ENCODE measurements at places on chromosomes 12 and 14.

DNA sequence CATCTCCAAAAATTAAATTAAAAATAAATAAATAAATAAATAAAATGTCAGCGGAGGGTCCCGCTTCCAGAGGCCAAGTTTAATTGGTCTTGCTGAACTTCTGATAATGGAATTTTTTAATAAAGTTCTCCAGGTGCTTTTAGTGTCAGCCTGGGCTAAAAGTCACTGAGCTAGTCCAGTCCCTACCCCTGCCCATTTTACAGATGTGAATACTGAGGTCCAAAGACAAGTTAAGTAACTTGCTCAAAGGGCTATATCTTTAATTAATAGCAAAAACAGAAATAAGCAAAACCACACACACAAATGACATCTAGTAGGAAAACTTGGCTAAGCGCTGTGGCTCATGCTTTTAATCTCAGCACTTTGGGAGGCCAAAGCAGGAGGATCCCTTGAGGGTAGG lies 5.6 kb upstream of the RFC5 start:
- DNase-seq, result no peak

- no peak for DNase-seq
Observed at GRCh38 chr12:77189901-77190416, 124.6 kb upstream of the E2F7 start.

- DNase-seq, result no peak
Observed at GRCh38 chr14:78316786-78317185, 146.6 kb downstream of the NRXN3 start.

GRCh38 chr12:106954462-106955376 lies 988 bp upstream of the TMEM263 start:
- DNase-seq, result no peak

DNA sequence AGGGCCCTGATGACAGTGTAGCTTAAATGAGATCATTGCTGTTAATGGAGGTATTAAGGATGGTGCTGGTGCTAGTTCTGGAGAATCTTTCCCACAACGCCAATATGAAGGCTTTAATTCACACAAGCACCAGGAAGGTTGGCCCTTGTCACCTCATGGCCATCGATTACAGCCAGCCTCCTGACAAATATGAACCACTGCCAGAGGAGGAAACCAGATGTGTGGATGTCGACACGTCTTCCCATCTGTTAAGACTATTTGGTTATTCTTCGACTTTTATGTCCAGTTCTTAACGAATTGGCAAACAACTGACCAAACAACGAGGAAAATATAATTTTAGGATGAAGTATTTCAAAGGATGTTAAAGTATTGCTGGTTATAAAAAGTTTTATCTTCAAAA lies 79.5 kb downstream of the PIK3C2G start:
- no peak for DNase-seq

GRCh38 chr14:75399843-75400775 lies 27.7 kb upstream of the JDP2 start:
- DNase-seq, result no peak

DNA sequence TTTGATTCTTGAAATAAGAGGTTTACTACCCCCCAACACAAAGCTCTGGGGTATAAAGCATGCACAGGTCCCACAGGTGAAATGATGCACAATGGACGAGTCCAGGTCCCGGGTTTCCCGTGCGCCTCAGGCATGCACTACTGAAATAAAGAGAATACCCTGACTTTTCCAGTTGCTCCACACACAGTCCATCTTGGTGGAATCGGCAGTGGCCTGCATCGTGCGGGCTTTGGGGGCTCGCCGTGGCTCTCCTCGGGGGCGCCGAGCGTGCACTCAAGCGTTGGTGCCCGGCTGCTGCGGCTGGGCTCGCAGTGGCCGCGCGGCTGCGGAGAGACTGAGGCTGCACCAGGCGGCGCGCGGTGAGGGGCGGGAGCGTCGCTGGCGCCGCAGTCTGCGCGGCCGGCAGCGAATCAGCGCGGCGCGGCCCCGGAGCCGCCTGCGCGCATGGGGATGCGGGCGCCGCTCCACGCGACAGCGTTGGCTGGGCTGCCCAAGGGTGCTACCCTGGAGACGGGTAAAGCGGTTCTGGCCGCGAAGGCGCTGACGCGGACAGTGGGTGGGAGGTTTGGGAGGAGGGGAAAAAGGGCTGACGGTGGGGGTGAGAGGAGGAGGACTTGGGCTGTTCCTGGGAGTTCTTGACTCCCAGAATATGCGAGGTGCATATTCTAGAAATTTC lies 53.8 kb upstream of the CCDC175 start:
- no peak for DNase-seq

- no peak for DNase-seq
Observed at GRCh38 chr12:25362646-25363045, 111.9 kb upstream of the KRAS start.

- DNase-seq, result no peak
Observed at GRCh38 chr14:88590173-88590572, 27.3 kb downstream of the ZC3H14 start.
